ENCODE measurements at places on chromosomes 1 and 21.
A peak's percentile ranks its signal among the peaks of the same experiment; 100 is the strongest.

- DNase-seq = no peak
Measured at GRCh38 chr21:25369524-25370300, 237.6 kb downstream of the MRPL39 start.

DNA sequence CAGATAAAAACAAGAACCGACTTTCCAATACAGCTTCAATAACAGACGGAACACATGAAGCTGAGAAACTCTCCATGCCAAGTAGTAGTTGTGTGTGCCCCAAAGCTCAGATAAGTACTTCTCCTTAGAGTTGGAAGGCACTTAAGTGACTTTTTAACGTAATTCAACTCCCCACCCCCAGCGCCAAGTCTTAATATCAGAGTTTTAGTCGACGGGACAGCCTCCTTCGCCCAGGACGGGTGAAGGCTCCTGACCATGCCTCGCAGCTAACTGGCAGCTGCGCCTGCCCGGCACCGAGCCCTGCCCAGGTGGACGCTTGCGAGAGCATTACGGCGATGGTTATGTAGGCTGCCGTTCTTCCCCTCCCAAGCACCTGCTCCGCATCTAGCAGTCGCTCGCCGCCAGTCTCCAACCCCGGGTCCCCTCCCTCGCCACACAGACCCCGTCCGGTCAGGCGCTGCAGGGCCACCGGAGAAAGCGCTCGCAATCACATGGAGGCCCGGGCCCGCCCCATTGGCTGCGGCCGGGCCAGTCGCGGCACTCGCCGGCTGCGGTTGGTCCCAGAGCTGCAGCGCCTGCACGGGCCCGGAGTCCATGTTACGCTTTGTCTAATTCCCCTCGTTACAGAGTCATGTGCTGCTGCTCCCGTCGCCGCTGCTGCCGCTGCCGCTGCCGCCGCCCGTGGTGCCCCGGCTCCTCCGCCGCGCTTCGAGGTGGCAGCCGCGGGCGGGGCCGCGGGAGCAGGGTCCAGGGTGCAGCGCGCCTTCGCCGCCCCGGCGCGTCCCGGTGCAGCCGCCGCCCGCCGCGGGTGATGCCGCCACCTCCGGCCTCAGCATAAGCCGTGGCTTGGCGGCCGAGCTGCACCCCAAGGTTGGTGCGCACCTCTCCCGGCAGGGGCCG, at the start of gene LRRC8D:
LRRC8D (plus strand) TSS at position 611 of the 900 bp plus-strand sequence. CDS start 112,037 bp downstream, outside the sequence.
- DNase-seq = peak; percentile 58

GRCh38 chr1:109478806-109479205, 4.9 kb upstream of the ATXN7L2 start:
- no peak for DNase-seq

DNA sequence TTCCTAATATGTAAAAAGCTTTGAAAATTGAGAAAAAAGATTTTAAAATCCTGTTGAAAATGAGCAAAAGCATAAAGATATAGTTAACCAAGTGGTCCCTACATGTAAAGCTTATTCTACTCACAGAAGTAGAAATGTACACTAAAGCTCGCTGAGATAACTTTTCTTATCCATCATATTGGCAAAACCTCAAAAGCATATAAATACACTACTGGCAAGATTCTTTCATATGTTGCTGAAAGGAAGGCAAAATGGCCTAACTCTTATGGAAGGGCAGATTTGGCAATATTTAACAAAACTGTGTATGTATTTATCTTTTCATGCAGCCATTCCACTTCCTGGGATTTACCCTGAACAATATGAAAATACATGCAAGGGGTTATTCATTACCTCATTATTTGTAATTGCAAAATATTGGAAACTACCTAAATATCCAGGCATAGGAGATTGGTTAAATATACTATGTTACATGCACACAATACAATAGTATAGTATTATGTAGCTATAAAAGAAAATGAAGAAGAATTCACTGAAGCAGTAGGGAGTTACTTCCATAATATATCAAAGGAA, 43.2 kb upstream of the LYPLAL1 start:
- DNase-seq = no peak

DNA sequence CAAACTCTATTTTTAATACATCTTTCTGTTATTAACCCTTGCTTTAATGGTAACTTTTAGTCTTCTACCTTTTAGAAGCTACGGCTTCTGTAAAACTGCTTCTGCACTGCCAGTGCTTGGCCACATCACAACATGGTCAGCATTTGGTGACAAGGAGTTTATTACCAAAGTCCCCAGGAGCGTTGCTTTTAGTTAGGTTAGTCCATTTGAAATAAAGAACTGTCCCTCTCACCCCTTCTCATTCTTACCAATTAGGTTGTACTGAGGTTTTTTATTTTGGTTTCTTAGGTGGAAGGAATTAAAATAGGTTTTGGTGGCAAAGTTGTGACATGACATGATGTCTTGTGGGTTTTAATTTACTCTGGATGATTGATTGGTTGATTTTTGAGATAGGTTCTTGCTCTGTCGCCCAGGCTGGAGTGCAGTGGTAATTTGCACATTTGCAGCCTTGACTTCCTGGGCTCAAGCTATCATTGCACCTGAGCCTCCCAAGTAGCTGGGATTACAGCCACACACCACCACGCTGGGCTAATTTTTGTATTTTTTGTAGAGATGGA, 39.2 kb downstream of the SPEN start:
- DNase-seq = no peak

DNA sequence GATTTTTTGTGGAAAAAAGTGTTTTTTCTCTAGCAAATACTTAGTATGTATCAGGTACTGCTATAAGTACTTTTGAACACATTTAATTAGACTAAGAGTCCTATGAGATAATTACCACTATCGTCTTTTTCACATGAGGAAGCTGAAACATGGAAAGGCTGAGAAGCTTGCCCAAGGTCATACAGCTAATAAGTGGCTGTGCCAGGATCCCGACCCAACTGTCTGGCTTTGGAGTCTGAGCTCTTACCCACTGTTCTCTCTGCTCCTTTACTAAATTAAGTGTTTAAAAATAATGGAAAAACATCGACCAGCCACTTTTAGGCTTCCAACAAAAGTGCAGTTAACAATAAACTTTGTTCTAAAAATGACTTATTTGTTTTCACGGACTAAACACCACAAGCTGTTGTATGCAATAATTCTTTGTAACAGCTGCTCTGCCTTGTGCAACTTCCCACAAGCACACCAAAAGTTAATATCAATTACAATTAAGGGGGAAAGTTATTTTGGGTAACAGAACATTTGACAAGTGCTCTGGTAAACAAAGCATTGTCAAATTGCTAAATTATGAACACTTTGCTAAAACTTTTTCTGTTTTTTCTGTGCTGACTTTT, 75.7 kb downstream of the CRB1 start:
- no peak for DNase-seq

DNA sequence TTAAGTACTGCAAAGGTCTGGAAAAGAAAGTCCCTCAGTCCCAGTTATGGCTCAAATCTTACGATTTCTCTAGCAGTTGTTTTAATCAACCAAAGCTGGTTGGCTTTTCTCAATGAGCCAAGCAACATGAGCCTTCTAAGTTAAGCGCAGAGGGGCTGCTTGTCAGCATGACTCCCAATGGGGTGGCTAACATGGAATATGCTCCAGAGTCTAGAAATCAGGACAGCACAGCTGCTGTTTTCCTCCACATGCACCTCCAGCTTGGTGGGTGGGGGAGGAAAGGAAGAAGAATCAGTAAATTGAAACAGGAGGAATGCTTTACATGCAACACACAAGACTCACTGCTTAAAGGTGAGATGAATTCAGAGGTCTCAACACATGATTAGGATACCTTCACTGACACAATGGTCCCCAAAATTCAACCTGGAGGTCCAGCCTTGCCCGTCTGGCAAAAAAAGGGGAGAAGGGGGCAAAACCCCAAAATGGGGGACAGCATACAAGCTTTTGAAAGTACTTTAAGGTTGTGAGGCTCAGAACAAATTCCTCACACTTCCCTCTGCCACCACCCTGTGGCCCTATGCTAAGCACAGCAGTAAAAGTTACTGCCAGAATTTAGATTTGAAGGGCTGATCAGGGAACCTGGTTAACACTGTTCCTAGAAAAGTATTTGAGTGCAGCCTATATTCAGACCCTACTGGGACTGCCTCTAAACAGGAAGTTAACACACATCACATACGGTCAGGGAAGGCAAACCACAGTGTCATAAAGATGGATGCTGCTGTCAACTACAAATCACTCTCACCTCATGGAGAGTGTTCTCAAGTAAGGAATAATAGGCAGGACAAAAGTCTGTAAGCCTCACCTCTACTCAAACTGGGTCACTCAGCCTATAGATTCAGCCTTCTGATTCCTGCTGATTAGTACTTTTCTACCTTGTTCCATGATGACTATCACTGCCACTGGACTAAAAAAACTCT, 2.6 kb downstream of the GATAD2B start:
- DNase-seq = no peak

GRCh38 chr1:6930732-6931300, 145.6 kb downstream of the CAMTA1 start:
- no peak for DNase-seq
